ENCODE measurements at places on chromosomes 11 and 22. TPM values are rescaled to one million over a fixed set of nuclear protein-coding genes. Genes with fewer than 3 reads are reported as not detected.
A peak's percentile ranks its signal among the peaks of the same experiment; 100 is the strongest.

Gene RNF215
- 24.5 TPM for total RNA-seq

DNA sequence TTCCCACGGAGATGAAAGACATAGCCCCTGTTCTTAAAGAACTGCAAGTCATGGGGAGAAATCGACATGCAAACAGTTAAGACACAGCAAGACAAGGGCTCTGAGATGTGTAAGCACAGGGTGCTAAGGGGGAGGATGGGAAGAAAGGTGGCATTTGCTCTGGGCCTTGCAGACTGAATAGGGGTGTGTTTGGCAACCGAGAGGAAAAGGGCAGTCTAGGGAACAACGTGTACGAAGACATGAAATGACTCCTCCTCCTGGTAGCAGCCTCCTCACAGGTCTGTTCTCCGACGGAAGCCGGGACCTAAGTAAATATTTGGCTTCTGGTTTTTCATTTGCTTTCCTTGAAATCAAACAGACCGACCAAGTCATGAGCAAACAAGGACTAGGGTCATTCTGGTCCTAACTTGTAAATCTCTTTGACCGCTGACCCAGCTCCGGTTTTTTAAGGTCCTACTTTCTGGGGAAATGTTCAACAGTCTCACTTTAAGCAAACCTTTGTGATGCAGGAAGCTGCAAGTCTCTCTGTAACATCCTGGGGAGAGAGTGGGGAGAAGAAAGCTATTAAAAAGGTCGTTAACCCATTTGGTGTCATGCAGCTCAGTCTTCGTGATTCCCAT, 19.7 kb downstream of the NNMT start:
- DNase-seq: no peak

Gene MIOX
- total RNA-seq: not detected

Gene CCS
- total RNA-seq: 41.4 TPM

Gene RIMBP3B
- total RNA-seq: not detected

DNA sequence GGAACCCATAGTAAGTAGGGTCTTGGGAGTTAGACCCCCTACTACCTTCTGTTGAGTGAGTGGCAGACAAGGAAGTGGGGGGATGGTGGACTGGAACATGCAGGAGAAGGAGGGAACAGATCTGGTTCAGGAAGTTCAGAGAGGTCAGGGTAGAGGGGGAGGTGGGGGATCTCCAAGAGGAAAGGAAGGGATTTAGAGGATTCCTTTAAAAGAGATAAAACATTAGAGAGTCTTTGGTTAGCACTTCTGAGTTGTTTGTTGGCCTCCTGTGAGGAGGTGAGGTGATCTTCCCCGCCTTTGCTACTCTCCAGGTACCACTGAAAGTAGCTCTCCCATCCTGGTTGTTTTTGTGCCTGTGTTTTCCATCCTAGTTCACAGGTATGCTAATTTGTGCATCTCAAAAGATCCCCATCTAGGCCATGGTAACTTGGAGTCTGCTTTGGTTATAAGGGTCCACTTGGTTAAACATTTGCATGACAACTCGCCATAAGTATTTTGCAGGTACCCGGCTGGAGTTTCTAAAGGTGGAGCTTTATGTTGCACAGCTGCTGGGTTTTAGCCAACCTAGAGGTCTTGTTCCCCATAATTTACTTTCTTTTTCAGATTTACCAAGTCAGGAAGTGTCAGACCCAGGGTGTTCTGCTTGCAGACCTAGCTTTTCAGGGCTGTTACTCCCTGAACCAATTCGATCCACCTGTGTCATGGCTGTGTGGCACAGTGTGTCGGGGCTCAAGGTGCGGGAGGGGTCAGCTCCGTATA, 79.3 kb upstream of the SORL1 start:
- no peak for DNase-seq

DNA sequence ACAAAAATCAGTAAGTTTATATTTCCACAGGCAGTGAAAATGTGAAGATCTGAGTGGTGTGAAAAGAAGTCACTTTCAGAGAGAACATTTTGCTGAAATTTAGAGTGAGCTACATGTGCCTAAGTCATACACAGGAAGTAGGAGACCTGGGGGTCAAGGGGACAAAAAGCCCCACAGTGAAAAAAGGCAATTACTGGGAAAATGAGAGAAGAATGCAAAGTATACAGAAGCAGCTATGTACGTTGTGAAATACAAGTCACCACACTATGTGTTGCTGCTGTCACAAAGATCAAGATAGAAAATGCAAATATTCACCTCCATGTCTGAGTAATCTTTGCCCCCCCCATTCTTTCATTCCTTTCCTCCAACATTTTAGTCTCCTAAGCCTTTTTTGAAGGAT, 21.6 kb upstream of the SESN3 start:
- DNase-seq: no peak

- DNase-seq: no peak
Measured at GRCh38 chr11:72871119-72871518, 56.9 kb downstream of the ATG16L2 start.

GRCh38 chr11:73983741-73984538, 1.3 kb upstream of the UCP2 start:
- no peak for DNase-seq

DNA sequence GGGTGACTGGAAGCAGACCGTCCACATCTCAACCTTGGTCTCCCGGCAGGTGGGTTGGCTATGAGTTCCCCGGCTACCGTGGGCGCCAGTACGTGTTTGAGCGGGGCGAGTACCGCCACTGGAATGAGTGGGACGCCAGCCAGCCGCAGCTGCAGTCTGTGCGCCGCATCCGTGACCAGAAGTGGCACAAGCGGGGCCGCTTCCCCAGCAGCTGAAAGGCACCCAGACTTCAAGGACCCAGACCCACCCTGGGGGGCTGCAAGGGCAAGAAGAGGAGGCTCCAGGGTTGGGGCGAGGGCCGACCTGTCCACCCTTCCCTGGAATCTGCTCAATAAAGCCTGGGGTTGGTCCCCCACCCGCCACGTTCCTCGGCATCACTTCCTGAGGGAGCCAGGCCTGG, 7.3 kb downstream of the CRYBB3 start:
- DNase-seq: no peak

GRCh38 chr11:16126362-16126761, 230.0 kb downstream of the SOX6 start:
- DNase-seq: no peak

Gene MUC6
- 3.5 TPM for total RNA-seq

GRCh38 chr11:17600316-17601255, 53.5 kb downstream of the OTOG start:
- DNase-seq: no peak

GRCh38 chr11:326842-327580, 6.4 kb upstream of the IFITM3 start:
- peak; percentile 94 for DNase-seq

DNA sequence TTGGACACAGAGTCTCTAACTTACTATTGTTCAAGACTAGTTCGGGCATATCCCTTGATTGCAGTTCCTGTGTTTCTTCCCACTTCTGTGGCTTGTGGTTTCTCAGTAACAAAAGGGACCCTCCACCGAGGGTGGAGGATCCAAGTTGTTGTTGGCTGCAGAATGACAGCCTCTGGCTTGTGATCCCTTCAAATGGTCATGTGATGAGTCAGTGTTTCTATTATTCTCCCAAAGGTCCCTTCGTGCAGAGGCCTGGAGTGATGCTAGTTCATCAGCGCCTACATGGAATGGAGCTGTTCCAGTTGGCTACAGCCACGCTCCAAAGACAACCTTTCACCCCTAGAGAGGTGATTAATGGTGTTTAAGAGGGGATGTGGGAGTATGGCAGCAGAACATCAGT, 2.6 kb upstream of the VWCE start:
- peak; percentile 60 for DNase-seq

Gene MLC1
- 0.29 TPM for total RNA-seq

DNA sequence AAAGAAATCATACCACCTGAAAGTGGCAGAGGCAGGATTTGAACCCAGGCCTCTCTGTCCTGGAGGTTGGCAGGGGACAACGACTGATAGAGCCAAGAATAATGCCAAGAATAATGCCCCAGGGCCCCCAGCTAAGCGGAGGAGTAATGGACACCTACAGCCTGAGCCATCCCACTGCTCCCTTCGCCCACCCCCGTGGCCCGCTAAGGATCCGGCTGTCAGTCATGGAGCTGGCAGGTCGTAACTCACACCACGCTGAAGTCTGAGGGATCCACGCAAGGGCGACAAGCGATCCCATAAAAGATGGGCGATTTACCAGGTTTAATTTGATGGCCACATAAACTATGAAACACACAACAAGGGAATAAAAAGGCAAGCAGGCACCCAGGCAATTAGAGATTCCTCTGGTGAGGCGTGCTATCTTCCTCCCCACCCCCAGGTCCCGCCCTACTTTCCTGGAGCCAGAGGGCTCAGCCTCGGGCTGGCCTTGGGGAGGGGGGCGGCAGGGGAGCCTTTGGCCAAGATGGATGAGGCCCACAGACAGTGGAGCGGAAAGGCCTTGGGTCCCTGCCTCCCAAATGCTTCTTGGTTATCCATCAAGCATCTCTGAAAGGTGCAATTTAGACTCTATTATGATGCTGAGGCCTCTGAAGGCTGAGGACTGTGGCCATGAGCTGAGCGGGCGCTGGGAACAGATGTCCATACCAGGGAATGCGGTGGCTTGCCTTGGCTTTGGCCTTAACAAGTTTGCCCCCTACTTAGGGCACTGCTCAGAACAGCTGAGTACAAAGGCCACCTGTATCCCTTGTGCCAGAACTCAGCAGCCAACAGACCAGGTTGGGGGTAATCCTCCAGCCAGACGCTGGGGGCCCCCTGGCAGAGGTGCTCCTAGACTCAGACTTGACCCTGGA, 55.2 kb downstream of the MACROD1 start:
- DNase-seq: no peak

DNA sequence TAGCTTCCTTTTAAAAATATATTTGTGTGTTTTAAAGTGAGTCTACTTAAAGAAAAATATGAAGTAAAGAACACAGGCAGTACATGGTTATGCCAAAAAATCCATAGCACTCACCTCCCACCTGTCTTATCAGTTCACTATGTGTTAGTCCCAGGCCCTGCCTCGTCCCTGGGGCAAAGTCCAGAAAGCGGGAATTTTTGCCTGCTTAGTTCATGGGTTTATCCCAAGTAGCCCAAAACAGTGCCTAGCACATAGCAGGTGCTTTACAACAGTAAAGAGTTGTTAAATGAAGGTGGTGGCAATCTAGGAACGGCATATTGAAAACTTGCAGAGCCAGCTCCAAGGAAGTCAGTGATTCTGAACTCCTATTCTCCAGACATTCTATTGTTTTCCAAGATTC, 154.0 kb downstream of the MN1 start:
- no peak for DNase-seq

GRCh38 chr11:120168108-120168959, 30.4 kb upstream of the TRIM29 start:
- no peak for DNase-seq

GRCh38 chr22:49570032-49570848, 257.4 kb downstream of the BRD1 start:
- peak; percentile 2 for DNase-seq

Gene KRTAP5-1
- total RNA-seq: not detected

Gene OR10W1
- not detected for total RNA-seq

GRCh38 chr22:19753090-19753842, 7.3 kb upstream of the TBX1 start:
- no peak for DNase-seq

- no peak for DNase-seq
Measured at GRCh38 chr11:108875134-108875533, 210.3 kb downstream of the DDX10 start.

DNA sequence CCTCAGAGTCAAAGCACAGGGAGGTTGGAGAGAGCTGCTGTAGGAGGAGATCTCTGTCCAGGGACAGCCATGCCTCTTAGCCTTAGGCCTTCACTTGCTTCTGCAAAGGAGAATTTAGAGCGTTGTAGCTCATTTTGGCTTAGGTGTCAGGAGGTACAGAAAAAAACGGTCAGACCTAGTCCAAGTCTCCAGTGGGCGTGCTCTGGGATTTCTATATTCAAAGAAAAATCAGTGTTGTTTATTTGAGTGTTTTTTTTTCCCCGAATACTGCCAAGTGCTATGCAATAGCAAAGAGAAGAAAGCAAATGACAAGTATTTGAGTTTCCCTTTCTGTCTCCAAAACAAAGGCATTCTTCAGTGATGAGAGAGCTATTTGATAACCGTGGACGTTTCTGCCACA, 22.7 kb upstream of the OPCML start:
- no peak for DNase-seq

Gene TYR
- not detected for total RNA-seq

DNA sequence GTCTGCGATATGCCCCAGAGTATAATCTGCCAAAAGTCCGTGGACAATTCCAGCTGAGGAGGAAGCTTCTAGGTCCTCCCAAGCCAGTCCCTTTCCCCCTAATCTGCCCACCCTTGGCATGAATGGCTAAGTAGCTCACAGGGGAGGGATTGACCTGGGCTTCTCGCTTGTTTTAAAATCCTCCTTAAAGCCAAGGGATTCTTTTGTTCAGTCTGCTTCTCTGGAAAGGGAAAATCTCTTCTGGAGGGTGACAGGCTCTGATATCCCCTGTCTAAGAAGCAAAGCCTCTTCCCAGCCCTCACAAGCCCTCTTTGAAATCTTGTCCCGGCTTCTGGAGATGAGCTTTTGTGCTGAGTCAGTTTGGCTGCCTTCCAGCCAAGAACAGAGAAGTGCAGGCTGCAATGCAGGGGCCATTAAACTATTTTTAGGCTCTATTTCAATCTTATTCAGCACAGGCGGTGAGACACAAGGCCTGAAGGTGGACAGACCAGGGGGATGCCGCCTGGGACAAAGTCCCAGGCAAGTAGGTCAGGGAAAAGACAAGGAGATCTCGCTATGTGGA, 23.9 kb downstream of the NEFH start:
- DNase-seq: peak; percentile 68

DNA sequence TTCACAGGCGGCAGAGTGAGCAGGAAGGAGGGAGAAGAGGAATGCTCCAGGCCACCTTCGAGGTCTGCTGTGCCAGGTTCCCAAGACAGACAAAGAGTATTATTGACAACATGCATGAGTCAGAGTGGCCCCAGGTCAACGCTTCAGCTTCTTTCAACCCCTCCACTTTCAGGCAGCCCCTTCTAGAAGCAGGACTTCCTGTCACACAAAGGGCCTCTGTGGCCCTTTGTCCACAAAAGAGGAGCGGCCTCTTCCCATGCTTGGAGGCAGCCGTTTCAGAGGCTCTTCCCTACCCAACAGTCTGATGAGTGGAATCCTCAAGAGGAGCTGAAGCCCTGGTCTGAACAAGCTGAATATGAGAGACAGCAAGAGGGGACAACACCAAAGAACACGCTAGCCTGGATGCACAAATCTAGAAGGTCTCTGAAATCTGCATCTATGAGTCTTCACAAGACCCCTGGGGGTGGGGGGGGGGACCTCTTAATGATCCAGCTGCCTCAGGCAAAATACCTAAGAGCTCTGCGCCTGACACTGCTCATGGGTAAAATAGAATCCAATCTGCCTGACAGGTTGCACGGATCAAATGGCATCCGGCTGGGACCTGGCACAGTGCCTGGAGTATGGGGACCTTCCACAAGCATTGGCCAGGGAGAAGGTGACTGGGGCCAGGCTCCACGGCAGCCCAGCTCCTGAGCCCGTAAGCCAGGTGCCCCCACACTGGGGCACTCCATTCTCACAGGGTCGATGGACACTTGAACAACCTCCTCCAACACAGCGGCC, 67.5 kb downstream of the PACSIN2 start:
- no peak for DNase-seq

DNA sequence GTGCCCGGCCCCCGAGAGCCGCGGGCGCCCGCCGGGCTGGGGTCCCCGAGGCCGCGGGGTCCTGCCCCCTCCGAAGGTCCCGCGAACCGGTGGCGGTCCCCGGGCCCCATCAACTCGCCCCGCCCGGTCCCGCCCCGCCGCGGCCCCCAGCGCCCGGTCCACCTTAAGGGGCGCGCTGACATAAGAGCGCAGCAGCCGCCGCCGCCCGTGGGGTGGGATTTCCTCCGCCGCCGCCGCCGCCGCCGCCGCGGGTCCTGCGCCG, at the start of gene ZDHHC8:
Gene ZDHHC8, plus strand, starts transcription at position 208 of the 262 bp plus-strand sequence. CDS start 144 bp downstream, outside the sequence.
- DNase-seq: no peak

Gene OLFML1
- 5.0 TPM for total RNA-seq

Gene TEAD1
- total RNA-seq: 110 TPM

Gene EFEMP2
- 76.2 TPM for total RNA-seq

- no peak for DNase-seq
Measured at GRCh38 chr11:17735818-17736578, 1.4 kb downstream of the KCNC1 start.
